ENCODE measurements at places on chromosomes 12 and 14.

GRCh38 chr14:101772770-101773169 lies 11.3 kb downstream of the PPP2R5C start:
- DNase-seq: no peak

DNA sequence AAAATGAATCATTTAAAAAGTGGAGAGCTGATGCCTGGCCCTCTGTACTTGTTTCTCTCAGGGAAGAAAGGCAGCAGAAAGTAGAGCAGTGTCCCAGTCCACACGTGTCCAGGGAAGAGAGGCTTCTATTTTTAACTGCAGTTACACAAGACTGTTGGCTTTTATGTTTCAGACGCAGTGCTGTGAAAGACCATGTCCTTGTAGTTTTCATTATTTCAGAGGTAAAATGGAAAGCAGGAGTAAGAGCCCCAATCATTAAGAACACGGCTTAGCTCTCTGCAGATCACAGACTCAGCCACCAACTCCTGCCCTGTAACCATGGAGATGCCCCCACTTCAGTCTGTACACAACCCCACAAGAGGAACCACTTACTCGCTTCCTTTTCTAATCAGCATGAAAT lies 336.3 kb downstream of the DAD1 start:
- DNase-seq: no peak

- peak; percentile 88 for DNase-seq
Measured at GRCh38 chr14:22598099-22598895, at the start of gene ABHD4. ABHD4 (plus strand) TSS chr14:22598300; CDS start chr14:22598307, 7 bp downstream.

- no peak for DNase-seq
Measured at GRCh38 chr12:104793285-104793684, 164.8 kb downstream of the SLC41A2 start.

DNA sequence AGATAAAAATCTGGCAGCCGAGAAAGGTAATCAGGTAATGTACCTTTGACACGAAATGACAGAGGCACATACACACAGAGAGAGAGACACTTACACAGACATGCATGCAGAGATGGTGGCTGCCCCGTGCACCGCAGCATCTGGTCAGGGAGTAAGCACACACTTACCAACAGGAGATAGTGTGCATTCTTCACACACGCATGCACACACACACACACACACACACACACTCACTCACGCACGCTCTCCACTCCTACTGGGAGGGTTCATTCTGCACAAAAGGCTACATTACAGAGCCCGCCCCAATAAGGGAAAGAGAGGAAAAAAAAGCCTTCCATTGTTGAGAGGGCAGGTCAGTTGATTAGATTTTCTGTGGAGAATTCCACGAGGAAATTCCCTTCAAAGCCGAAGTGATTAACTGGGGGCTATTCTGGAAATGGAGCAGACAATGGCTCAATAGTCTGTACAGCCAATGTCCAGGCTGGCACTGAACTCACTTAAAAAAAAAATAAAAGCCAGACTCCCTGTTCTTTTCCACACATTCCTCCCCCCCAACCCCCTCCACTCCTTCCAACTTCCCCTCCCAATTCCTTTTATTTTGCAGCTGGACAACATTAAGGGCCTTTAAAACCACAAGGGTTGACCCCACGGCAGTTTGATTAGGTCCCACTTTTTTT lies 1.4 kb upstream of the SOX5 start:
- no peak for DNase-seq

GRCh38 chr12:49651855-49652254 lies 28.5 kb downstream of the PRPF40B start:
- DNase-seq: no peak

GRCh38 chr12:90512518-90512917 lies 442.5 kb downstream of the CCER1 start:
- DNase-seq: no peak

DNA sequence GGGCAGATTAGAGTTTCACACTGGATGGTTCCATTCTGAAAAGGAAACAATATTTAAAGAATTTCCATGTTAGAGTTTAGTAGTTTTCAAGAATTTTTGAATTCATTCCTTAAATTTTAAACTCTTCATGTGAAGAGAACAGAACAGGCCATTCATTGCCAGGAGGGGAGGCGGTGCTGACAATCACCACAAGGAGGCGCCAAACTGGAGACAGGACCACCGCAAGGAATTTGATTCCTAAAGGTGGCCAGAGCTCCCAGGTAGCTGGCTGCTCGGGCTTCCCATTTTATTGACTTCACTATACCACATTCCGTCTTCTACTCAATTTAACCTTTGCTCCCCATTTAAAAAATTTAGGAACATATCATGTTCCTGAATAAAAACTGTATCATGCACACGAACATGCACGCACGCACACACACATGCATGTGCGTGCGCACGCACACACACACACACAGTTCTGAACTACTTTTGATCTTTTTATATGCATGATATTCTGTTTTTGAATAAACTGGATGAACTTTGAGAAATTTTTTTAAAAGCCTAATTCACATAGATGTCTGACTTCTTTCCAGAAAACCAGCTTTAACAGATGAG lies 101.2 kb downstream of the NELL2 start:
- peak; percentile 25 for DNase-seq

DNA sequence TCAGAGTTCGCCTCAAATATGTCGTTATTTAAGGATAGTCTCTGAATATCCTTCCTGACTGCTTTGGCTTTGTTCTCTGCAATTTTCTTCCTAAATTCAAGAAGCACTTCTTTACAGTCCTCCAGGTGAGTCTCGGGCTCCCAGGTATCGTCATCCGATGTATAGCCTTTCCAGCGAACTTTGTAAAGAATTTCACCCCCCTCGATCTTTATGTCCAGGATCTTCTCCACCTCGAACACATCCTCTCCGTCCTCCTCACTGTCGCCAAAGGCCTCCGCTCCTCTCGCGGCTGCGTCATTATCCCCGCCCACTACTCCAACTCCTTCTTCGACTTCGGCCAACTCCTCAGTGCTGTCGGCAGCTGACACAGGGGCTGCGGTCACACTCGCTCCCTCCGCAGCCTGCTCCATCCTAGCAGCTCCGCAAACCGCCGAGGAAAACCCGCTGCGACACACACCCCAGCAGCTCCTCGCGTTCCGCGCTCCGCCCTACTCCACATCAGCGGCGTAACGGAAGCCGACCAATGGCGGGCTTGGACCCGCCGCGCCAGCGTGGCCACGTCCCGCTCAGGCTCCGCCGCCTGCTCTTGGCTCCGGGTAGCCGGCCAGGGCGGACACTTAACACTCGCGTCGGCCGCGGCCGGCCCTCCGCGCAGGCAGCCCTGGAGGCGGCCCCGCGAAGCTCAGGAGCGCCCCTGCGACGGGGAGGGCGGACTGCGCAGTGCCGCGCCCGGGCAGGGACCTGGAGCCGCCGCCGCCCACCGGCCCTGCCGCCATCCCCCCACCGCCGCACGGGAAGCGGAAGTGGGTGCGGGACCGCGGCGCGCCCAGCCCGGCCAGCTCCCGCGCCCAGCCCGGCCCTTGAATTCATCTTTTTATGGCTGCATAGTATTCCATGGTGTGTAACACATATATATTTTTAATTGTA lies 4.1 kb downstream of the CD163L1 start:
- DNase-seq: no peak

- no peak for DNase-seq
Measured at GRCh38 chr12:95118788-95119179, 45.4 kb upstream of the NR2C1 start.

DNA sequence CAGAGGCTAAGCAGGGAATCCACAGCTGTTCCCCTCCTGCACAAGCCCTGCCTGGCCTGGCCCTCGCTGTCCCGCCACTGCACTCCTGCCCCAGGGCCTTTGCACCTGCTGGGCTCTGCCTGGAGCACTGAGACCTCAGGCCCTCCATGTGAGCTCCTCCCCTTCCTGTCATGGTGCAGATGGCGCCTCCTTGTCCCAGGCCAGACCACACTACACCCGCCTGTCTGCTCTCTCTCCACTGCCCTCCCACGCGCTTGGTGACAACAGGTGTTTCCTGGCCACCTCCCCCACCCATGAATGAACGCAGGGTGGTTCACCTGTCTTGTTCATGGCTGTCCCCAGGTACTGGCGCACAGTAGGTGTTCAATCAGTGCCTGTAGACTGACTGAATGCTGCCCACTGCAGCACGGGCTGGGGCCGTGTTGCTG lies 82.9 kb downstream of the NCOR2 start:
- no peak for DNase-seq

DNA sequence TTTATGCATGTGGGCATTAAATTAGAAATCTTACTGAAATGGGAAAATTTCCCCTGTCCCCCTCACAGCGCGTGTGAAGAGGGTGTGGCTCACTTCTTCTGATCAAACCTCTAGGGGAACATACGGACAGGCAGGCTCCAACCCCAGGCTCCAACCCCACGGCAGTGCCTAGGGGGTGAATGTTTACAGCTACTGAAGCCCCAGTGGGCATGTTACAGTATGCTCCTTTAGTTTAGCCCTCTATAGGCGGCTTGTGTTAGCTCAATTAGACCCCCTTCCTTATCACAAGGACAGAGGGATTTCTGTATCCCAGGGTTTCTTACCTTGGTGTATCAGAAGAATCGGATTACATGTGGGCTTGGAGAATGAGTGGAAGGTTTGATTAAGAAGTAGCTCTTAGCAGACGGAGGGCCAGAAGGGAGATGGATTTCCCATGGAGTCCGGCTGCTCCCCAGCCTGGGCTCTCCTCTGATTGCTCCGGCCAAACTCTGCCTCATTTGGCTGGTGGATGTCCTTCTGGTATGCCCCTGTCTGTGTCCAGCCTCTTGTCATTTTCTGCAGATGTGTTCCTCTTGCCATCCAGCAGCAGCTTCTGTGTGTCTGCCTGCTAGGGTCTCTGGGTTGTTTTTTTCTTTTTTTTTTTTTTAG lies 223.7 kb downstream of the TMTC2 start:
- no peak for DNase-seq

- DNase-seq: no peak
Measured at GRCh38 chr14:85934886-85935254, 404.9 kb downstream of the FLRT2 start.

DNA sequence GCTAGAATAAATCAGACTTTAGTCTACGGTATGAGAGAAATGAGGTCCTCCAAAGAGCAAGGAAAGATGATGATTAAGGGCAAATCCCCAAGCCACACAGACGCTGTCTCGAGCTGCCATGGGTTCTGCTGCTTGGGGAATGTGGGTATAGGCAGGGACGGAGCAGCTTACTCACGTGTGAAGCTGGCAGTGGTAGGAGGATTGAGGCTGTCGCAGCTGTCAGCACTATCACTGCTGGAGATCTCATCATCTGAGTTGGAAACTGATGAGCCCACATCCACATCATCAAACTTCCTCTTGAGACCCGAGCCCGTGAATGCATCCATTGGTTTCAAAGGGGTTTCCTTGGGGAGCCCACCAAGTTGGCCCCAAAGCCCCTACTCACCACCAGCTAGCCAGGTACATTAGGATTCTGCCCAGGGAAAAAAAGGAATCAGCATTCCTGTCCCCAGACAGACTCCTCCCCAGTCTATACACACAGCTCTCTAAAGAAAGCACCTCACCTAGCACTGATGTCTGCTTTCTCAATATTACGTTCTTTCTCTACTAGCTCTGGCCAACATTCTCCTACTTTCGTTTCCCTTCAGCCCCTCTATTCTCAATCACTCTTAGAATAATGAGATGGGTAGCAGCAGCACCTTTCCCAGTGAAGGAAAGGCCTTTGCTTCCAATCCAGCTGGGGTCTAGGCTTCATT lies 7.0 kb downstream of the CSRNP2 start:
- no peak for DNase-seq

- no peak for DNase-seq
Measured at GRCh38 chr14:71452987-71453386, 479.2 kb upstream of the RGS6 start.

DNA sequence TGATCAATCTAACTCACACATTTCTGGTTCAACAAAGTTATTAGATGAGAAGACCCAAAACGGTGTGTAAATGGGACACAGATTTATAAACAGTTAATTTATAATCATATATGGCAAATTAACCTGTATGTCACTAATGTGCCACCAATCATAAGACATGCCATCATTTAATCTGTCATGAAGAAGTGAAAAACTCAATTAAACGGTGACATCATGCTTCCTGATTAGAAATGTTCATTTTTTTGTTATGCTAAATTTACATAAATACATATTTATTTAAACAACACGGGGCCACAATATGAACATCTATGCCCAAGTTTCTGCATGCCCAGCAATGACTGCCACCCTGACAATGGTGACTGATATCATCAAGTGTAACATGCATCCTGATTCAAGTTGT lies 164.1 kb upstream of the EEA1 start:
- no peak for DNase-seq

DNA sequence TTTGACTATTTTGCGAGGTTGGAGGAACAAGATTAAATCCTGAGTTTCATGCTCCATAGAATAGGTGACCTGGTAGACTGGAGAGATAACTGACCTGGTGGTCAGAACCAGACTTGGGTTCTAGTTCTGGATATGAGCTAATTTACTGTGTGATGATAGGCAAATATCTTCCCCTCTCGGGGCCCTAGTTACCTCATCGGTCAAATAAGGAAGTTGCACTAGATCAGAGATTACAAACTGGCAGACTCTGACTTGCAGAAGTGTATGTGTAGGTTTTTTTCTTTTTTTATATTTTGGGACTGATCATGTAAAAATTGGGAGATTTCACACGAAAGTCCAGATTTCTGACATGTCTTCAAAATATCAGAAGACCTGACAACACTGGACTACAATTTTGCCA lies 37.0 kb downstream of the RPH3A start:
- no peak for DNase-seq

Data from hematopoietic multipotent progenitor cell treated with erythropoietin and hydrocortisone succinate and interleukin-3 and kit ligand, for 17 days (in vitro differentiated cells).